Hypothalamus (tissue), 51 donors: ENCODE measurements at places on chromosomes 6 and 20.
A peak's percentile ranks its signal among the peaks of the same experiment; 100 is the strongest.

- peak; percentile 78 for DNase-seq
Observed at GRCh38 chr6:30541515-30542403, 14.5 kb downstream of the GNL1 start.

- no peak for DNase-seq
Observed at GRCh38 chr20:9103955-9104354, 35.1 kb downstream of the PLCB4 start.

DNA sequence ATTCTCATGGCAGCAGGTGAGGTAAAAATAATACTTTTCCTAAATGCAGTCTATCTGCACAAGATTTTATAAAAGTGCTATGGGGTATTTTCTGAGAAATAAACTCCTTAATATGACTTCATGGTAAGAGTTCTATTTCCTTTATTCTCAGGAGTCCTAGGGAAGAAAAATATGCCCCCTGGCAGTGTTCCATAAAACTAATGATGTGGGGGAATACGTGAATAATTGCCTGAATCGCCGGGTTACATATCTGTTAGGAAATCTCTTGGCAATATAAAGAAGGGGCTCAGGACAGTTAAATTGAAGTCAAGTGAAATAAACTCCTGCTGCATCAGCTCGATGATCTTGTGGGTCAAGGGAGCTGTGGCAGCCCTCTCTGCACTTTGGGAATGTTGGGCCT, 229.7 kb downstream of the MAFB start:
- no peak for DNase-seq

GRCh38 chr6:128659878-128660622, 139.7 kb upstream of the PTPRK start:
- DNase-seq: no peak

DNA sequence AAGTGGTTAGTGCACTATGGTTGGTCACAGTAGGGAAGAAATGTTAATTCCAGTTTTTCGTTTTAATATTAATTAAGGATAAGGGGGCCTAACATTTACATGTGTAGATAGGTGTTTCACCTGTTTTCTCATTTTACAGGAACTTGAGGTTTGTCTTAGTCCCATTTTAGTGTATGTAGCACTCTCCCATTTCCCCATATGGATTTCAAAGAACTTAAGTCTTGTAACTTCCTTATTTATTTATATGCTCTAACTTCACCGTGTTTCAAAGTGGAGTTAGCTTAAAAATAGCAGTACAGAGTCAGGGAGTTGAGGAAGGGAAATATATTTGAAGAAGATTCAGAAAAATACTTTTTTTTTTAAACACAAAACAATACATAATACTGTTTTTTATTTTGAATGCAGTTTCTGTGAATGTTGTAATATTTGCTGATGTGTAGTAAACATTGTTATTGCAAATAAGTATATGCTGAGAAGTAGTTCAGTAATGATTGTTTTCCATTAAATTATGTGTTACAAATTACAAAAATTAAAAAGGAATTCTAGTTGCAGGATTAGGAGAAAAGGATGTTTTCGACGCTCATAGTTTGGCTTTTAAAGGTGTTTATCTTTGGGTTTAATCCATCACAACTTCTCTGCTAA, 3.5 kb downstream of the SCAF8 start:
- DNase-seq: no peak

- DNase-seq: no peak
Observed at GRCh38 chr20:34110745-34111641, 1.1 kb downstream of the EIF2S2 start.

- no peak for DNase-seq
Observed at GRCh38 chr20:32609111-32609773, 24.1 kb upstream of the NOL4L start.

DNA sequence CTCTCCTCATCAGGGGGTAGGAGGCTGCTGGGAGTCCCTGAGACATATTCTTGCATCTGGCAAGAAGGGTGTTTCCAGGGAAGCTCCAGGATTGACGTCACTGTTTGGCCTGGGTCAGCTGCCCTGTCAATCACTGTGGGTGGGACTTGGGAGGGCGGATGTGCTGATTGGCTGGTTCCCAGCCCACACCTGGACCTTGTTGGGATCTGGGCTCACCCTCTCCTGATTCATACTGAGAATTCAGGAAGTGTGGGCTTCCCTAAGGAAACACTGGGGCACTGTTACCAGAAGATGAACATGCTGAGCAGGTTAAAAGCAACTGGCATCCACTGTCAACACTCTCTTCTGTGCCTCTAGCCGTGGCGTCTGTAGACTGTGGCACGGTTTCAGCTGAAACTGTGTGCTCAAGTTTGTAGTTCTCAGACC, 36.5 kb downstream of the CDH26 start:
- DNase-seq: no peak

DNA sequence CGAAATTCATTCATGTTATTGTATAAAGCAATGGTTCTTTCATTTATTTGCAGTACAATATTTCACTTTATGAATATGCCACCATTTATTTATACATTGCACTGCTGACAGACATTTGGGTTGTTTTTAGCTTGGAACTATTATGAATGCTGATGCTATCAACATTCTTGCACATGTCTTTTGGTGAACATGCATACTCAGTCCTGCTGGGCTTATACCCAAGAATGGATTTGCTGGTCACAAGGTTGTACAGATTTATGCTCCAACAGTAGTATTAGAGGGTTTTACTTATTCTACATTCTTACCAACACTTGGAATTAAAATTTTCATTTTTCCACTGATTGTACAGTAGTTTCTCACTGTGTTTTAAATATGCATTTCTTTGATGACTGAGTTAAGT, 126.2 kb downstream of the PTPRK start:
- DNase-seq: no peak

DNA sequence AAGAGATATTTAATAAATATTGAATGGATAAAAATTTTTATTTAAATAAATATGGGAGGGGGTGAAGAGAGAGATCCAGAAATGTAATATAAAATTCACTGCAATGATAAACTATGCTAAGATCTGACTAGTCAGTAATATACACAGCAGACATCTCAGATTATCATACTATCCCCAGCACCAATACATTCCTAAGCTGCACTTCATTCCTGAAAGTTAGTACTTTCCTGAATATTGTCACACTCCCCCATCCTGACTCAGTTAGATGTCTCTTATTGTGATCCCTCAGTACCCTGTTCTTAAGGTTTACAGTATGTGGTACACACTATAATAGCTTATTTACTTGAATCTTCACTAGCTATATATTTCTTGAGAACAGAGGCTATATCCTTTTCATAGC, 88.3 kb upstream of the KCNQ5 start:
- DNase-seq: no peak

DNA sequence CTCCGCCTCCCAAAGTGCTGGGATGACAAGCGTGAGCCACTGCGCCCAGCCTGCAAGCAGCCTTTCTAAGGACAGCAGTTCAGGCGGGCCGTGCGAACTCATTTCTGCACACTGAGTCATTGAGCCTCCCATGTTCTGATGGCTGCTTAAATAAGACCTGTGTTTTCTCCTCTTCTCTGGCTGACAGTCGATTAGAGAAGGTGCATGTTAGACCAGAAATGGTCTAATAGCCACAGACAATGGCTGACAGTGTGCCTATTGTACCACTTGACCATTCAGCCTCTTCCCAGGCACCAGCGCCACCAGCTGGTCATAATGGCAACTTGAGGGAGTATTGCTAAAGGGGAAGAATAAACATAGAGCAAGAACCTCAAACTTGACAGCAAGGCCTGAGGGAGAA, 6.2 kb downstream of the CST11 start:
- peak; percentile 31 for DNase-seq

- DNase-seq: no peak
Observed at GRCh38 chr6:2471472-2471871, 226.1 kb upstream of the GMDS start.
